ENCODE measurements at places on chromosomes 4 and X. TPM values are rescaled to one million over a fixed set of nuclear protein-coding genes. Genes with fewer than 3 reads are reported as not detected.

The SLC6A14 gene
- total RNA-seq, result not detected

- no peak overlapping the region for H3K27ac ChIP-seq
- H3K27me3 ChIP-seq, result no peaks in the 10 kb centered on the region
- H3K4me3 ChIP-seq, result peak overlapping the region; percentile 35
- H3K4me1 ChIP-seq, result peaks cover 6% of the 10 kb centered on the region
- peaks cover 19% of the 10 kb centered on the region for H3K36me3 ChIP-seq
Observed at GRCh38 chr4:661881-662761, 12.0 kb downstream of the ATP5ME start.

The MAGEE2 gene
- total RNA-seq, result not detected

DNA sequence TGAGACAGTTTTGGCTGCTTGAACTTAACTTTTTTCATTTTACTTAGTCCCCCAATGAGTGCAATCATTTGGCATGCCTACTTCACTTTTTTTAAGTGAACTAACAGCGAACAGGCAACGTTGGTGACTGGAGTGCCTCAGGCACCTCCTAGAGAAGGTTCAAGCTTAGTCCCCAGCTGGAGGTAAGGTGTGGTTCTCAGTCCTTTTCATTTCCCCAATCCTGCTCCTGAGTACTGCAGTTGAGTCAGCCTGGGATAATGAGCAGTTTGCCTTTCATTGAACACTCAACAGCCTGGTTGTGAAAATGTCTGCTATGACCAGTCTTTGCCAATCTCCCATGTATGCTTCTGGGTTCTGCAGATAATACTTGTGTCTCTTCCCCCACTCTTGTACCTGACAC lies 109.5 kb downstream of the CDKL5 start:
- no peaks in the 10 kb centered on the region for H3K27me3 ChIP-seq

DNA sequence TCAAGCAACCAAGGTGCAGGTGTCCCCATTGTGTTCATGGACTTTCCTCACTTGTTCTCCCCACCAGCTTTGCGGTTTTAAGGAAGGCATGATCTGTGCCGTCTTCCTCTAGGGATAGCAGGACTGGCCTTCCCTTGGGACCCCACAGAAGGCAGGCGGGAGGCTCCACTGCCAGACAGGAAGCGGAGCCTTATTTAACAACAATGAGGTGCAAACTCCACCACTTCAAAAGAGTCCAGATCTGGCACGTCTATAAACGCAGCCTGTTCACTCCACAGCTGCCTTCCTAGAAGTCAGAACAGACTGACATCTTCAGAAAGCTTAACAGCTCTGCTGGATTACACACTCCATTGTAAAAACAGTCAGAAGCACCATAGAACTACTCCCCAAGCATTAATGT lies 1.7 kb upstream of the GPR143 start:
- no peak overlapping the region for H3K27ac ChIP-seq
- peaks cover 2% of the 10 kb centered on the region for H3K4me1 ChIP-seq
- no peaks in the 10 kb centered on the region for H3K36me3 ChIP-seq
- DNase-seq, result no peak

DNA sequence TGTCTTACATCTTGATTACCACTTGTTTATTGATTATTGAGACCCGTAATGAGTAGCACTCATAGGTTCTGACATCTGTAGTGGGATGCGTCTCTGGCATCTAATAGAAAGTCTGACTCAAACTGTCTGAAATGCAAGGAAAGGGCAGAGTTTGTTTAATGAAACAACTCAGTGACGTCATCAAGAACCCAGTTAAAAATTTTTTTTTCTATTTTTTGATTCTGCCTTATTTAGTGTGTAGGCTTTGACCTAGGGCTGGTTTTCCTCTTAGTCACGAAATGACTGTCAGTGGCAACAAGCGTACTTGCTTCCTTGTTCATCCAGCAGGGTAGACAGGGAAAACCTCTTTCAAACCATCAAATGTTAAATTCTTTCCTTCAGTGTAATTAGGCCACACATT lies 3.1 kb upstream of the CDKL5 start:
- H3K4me3 ChIP-seq, result no peak overlapping the region
- no peak for DNase-seq
- H3K27ac ChIP-seq, result no peak overlapping the region
- no peaks in the 10 kb centered on the region for H3K36me3 ChIP-seq

DNA sequence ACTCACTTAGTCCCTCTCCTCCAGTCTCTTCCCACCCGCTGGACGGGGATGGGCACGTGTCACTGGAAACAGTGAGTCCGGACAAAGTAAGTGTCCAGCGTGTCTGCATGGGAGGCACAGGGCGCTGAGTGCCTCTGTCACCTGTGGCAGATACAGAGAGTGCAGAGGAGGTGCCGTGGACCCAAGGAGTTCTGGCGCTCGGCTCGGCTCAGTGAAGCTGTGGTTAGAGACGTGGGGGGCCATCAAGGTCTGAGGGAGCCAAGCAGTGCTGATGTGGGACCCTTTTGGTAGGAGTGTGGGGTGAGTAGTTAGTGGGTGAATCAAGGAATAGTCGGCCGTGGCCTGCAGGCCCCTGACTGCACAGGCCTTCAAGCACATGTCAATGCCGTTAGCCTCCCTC lies 40.1 kb upstream of the MSANTD1 start:
- H3K4me1 ChIP-seq, result peaks cover 4% of the 10 kb centered on the region
- no peak overlapping the region for H3K27ac ChIP-seq
- H3K27me3 ChIP-seq, result no peaks in the 10 kb centered on the region
- no peak for DNase-seq
- peaks cover 19% of the 10 kb centered on the region for H3K36me3 ChIP-seq
- H3K4me3 ChIP-seq, result no peak overlapping the region

- no peak for DNase-seq
- H3K27me3 ChIP-seq, result no peaks in the 10 kb centered on the region
- H3K4me3 ChIP-seq, result no peak overlapping the region
- H3K36me3 ChIP-seq, result no peaks in the 10 kb centered on the region
- no peaks in the 10 kb centered on the region for H3K4me1 ChIP-seq
Observed at GRCh38 chrX:97849951-97850350, 966.2 kb downstream of the RPA4 start.

GRCh38 chr4:169707958-169708643 lies 49.6 kb downstream of the HPF1 start:
- H3K27ac ChIP-seq, result no peak overlapping the region
- H3K27me3 ChIP-seq, result no peaks in the 10 kb centered on the region
- no peaks in the 10 kb centered on the region for H3K4me1 ChIP-seq
- H3K4me3 ChIP-seq, result no peak overlapping the region

DNA sequence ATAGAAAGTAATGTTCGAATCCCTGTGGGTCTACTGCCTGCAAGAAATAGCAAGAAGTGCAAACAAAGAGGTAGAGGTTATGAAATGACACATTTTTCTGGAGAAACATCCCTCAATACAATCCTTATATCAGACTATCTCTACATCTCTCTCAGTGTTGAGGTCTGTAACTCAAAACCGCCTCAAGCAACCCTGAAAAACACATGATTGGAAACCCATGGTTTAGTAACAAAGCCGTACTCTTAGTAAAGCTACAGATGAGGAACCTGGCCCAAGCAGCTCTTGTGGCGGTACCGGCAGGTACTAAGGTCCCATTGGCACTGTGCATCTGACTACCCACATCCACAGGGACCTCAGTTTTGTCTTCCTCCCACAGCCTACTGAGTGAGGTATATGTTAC lies 53.9 kb downstream of the IRF2 start:
- DNase-seq, result no peak
- H3K27ac ChIP-seq, result peak overlapping the region; percentile 43
- H3K4me3 ChIP-seq, result peak overlapping the region; percentile 45
- H3K27me3 ChIP-seq, result no peaks in the 10 kb centered on the region

GRCh38 chrX:38232079-38232686 lies 11.5 kb upstream of the SRPX start:
- H3K4me3 ChIP-seq, result no peak overlapping the region
- H3K27ac ChIP-seq, result no peak overlapping the region
- peaks cover 3% of the 10 kb centered on the region for H3K36me3 ChIP-seq
- H3K4me1 ChIP-seq, result peaks cover 2% of the 10 kb centered on the region

The PGK1 gene
- total RNA-seq, result 1,159 TPM

GRCh38 chr4:100986360-100986868 lies 360.9 kb downstream of the PPP3CA start:
- no peak overlapping the region for H3K27ac ChIP-seq
- peaks cover 8% of the 10 kb centered on the region for H3K27me3 ChIP-seq
- peaks cover 1% of the 10 kb centered on the region for H3K36me3 ChIP-seq
- no peak overlapping the region for H3K4me3 ChIP-seq
- no peak for DNase-seq

The GLOD5 gene
- total RNA-seq, result not detected

DNA sequence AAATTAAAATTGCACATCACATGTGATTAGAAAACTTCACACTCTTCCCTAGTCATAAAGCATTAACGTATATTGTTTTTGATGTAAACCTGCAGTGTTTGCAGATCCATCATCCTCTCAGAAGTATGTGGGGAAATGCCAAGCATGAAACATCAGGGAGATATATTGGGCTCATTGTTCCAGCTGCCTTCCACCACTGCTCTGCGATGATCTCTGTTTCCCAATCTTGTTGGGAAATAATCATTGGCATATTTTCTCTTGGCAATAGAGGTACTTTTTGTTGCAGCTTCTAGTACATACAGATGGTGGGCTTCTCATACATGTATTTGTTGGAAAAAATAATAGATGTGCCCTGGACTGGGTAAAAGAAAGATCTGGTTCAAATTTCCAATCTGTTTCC lies 466.3 kb upstream of the HS3ST1 start:
- H3K36me3 ChIP-seq, result no peaks in the 10 kb centered on the region
- H3K4me3 ChIP-seq, result no peak overlapping the region
- H3K27me3 ChIP-seq, result no peaks in the 10 kb centered on the region
- no peak overlapping the region for H3K27ac ChIP-seq

DNA sequence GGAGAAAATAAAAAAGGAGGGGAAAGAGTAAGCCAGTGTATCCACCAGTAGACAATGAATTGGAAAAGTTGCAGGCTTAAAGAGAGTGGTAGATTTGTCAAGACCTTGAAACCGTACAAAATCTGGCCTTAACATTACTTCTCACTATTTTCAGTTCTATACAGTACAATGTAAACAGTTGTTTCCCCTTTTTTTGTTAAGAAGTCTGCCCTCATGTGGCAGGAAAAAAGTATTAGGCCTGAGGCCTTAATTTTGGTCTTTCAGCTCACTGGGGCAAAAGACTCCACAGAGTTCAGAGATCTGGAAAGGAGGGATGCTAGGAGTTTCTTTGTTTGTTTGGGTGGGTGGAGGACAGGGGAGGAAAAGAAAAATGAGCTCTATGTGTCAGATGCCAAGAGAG lies 92.8 kb upstream of the CCDC160 start:
- H3K36me3 ChIP-seq, result no peaks in the 10 kb centered on the region
- no peak overlapping the region for H3K4me3 ChIP-seq
- H3K27ac ChIP-seq, result no peak overlapping the region
- H3K27me3 ChIP-seq, result peaks cover 3% of the 10 kb centered on the region
- peaks cover 2% of the 10 kb centered on the region for H3K4me1 ChIP-seq

DNA sequence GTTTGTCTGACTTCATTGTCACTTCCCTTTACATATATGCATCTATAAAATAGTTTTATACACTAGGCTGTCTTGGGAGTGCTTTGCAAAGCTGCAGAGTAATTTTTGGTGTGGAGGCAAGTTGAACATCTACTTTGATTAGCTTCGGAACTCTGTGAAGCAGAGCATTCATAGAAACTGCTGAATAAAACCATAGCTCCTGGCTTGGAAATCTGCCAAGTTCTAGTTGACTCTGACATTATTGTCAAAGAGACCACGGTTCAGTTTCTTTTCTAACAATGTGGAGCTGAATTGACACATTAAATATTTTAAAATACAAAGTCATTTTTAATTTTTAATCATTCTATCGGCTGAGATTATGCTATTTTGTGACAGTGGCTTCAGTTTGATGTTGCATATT lies 335.0 kb downstream of the BMPR1B start:
- peaks cover 12% of the 10 kb centered on the region for H3K27me3 ChIP-seq
- DNase-seq, result no peak
- H3K27ac ChIP-seq, result no peak overlapping the region
- no peaks in the 10 kb centered on the region for H3K4me1 ChIP-seq
- H3K36me3 ChIP-seq, result no peaks in the 10 kb centered on the region

The DMP1 gene
- total RNA-seq, result not detected

DNA sequence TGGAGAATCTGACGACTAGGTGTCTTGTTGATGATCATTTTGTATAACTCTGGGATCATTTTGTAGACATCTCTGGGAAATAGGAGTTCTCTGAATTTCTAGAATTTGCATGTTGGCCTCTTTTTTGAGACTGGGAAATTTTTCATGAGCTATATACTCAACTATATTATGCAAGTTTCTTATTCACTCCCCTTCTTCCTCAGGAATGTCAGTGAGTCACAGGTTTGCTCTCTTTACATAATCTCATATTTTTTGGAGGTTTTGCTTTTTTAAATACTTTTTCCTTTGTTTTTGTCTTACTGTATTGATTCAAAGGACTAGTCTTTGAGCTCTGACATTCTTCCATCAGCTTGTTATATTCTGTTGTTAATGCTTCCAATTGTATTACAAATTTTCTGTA lies 1324.2 kb downstream of the TECRL start:
- H3K4me1 ChIP-seq, result no peaks in the 10 kb centered on the region
- no peak for DNase-seq
- H3K27me3 ChIP-seq, result no peaks in the 10 kb centered on the region
- no peaks in the 10 kb centered on the region for H3K36me3 ChIP-seq
- no peak overlapping the region for H3K4me3 ChIP-seq

GRCh38 chr4:152422817-152423320 lies 113.0 kb downstream of the FBXW7 start:
- peaks cover 13% of the 10 kb centered on the region for H3K4me1 ChIP-seq
- no peak for DNase-seq
- H3K36me3 ChIP-seq, result peaks cover 15% of the 10 kb centered on the region
- H3K4me3 ChIP-seq, result no peak overlapping the region
- no peaks in the 10 kb centered on the region for H3K27me3 ChIP-seq

GRCh38 chrX:137101273-137101990 lies 67.6 kb upstream of the GPR101 start:
- no peaks in the 10 kb centered on the region for H3K4me1 ChIP-seq
- no peaks in the 10 kb centered on the region for H3K36me3 ChIP-seq
- no peak overlapping the region for H3K4me3 ChIP-seq
- no peak overlapping the region for H3K27ac ChIP-seq
- no peak for DNase-seq

The PLP1 gene
- not detected for total RNA-seq

The FGFBP1 gene
- not detected for total RNA-seq

- H3K27ac ChIP-seq, result no peak overlapping the region
- no peaks in the 10 kb centered on the region for H3K27me3 ChIP-seq
- peaks cover 26% of the 10 kb centered on the region for H3K4me1 ChIP-seq
- DNase-seq, result no peak
- H3K4me3 ChIP-seq, result no peak overlapping the region
Observed at GRCh38 chr4:139858436-139859205, 193.0 kb downstream of the MGST2 start.

Measured in activated naive CD8-positive, alpha-beta T cell treated with anti-CD3 and anti-CD28 coated beads, Interleukin-2, amount 10 ng/mL, durations not matched to agents 7 days and 5 days (primary cell).